CD8-positive, alpha-beta memory T cell (primary cell): ENCODE measurements at places on chromosomes 4 and X.

DNA sequence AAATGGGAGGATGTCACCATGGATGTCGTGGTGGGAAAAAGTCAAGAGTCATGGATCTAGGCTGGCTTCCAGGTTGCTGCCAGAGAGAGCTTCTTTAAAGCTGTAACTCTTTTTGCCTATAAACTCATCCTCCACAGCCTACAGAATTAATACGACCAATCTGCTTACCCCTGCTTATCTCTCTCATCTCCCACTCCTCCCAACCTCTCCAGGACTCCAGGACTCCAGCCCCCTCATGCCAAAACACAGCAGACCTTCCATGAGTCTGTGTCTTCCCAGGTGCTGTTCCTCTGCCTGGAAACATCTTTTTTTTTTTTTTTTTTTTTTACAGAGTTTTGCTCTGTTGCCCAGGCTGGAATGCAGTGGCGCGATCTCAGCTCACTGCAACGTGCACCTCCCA is 15.3 kb upstream of the SLC10A4 start:
- H3K27ac ChIP-seq = no peak overlapping the region
- no peaks in the 10 kb centered on the region for H3K36me3 ChIP-seq
- DNase-seq = no peak
- no peak overlapping the region for H3K4me3 ChIP-seq
- no peaks in the 10 kb centered on the region for H3K4me1 ChIP-seq

DNA sequence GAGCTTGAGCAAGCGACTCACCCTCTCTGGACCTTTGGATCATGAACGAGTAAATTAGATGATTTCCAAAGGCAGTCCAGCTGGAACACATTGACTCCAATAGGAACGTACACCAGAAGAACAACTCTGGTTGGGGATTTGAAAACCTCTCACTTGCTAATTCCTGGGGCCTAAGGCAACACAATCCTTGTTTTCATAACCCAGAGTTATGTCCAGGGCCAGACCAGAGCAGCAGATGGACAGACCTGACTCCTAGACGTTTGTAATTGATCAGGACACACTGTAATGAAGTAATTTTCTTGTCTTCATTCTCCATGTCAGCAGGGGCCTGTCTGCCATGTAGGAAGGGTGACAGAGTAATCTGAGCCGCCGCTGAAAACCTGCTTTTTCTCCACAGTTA is 283.9 kb downstream of the IDS start:
- no peaks in the 10 kb centered on the region for H3K4me1 ChIP-seq

GRCh38 chrX:16870862-16871815 is 977 bp upstream of the RBBP7 start:
- no peaks in the 10 kb centered on the region for H3K36me3 ChIP-seq

DNA sequence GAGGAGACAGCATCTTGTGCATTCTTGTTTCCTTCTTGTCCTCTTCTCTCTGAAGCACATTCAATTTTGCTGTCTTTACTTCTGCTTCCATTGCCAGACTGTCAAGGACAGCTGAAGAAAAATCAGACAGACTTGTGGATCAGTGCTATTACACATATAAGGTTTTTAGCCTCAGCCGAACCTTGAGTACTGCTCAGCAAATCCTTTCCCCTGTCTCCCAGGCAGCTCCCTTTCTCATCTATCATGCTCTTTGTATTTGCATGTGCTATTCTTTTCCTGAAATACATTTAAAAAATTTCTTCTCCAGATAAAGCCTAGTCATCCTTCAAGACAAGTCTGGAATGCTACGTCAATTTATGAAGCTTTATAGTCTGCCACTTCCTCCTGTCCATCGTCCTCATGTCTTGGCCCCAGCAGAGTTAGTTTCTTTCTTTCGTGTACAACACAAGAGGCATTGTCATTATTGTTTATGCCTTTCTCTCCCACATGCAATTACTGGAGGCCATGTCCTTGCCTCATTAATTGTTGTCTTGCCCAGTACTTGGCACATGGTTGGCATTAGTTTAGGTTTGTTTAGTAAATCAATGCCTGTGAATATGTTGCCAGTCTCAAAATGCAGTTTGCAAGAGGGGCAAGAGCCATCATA is 45.1 kb downstream of the ADGRL3 start:
- no peak overlapping the region for H3K27ac ChIP-seq
- no peak overlapping the region for H3K4me3 ChIP-seq
- no peaks in the 10 kb centered on the region for H3K27me3 ChIP-seq

- H3K36me3 ChIP-seq = no peaks in the 10 kb centered on the region
- H3K4me3 ChIP-seq = no peak overlapping the region
- H3K27ac ChIP-seq = no peak overlapping the region
Measured at GRCh38 chr4:54992266-54992665, 133.1 kb downstream of the KDR start.

- peaks cover 15% of the 10 kb centered on the region for H3K27me3 ChIP-seq
- H3K27ac ChIP-seq = no peak overlapping the region
- H3K4me3 ChIP-seq = no peak overlapping the region
- H3K36me3 ChIP-seq = no peaks in the 10 kb centered on the region
- no peaks in the 10 kb centered on the region for H3K4me1 ChIP-seq
Measured at GRCh38 chr4:3745886-3746656, 20.1 kb upstream of the ADRA2C start.

GRCh38 chrX:33065415-33065814 is 145.9 kb downstream of the DMD start:
- H3K27me3 ChIP-seq = no peaks in the 10 kb centered on the region
- no peak overlapping the region for H3K4me3 ChIP-seq

- no peaks in the 10 kb centered on the region for H3K36me3 ChIP-seq
- H3K4me3 ChIP-seq = no peak overlapping the region
- H3K4me1 ChIP-seq = no peaks in the 10 kb centered on the region
Measured at GRCh38 chrX:39903937-39904336, 193.8 kb downstream of the BCOR start.

DNA sequence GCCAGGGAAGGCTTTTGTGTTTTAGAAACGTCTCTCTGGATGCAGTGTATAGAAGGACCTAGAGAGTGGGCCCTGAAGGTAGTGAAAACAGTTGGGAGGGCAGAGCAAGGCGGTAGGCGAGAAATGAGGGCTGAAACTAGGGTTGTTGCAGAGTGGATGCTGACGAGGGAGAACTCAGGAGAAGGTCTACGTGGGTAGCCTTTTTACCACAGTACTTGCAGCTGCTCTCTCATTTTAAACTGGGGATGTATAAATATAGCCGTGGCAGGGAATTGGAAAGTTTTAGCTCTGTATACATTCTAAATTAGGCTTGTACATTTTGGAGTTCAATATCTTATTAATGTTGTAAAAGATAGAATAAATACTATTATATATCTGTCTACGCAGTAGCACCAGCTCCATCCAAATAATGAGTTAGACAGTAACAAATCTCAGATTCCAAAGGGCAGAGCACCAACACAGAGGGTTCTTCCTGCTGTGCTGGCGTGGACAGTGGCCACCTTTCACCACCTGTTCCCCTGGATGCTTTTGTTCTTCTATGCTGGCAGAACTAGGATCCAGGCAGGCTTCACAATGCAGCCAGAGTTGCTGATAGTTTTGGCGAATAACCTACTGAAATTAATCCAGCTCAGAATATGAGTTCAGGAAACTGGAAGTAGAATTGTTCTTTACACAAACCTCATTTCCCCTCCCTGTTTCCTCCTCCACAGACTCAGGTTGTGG is 31.7 kb downstream of the CCNG2 start:
- no peak for DNase-seq
- no peaks in the 10 kb centered on the region for H3K36me3 ChIP-seq
- H3K27me3 ChIP-seq = no peaks in the 10 kb centered on the region
- no peak overlapping the region for H3K4me3 ChIP-seq
- no peak overlapping the region for H3K27ac ChIP-seq
